Calu3 (cell line): ENCODE measurements at places on chromosomes 2 and 18.
A peak's percentile ranks its signal among the peaks of the same experiment; 100 is the strongest.

DNA sequence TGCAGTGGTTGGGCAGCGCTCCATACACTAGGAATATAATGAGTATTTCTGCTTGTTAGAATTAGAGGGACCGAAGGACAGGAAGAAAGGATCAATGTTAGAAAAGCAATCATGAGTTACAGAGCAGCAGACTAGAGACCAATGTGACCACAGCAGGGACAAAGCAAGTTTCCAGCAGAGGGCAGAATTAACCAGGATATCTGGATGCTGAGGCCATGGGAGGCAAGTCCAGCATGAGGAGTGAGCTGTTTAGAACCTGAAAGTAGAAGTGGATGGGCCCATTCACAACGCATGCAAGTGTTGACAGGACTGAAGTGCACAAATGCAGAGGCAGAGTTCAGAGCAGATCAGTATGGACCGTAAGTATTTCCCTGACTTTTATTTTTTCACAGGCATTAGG, 910.4 kb upstream of the GYPC start:
- peak; percentile 2 for DNase-seq

DNA sequence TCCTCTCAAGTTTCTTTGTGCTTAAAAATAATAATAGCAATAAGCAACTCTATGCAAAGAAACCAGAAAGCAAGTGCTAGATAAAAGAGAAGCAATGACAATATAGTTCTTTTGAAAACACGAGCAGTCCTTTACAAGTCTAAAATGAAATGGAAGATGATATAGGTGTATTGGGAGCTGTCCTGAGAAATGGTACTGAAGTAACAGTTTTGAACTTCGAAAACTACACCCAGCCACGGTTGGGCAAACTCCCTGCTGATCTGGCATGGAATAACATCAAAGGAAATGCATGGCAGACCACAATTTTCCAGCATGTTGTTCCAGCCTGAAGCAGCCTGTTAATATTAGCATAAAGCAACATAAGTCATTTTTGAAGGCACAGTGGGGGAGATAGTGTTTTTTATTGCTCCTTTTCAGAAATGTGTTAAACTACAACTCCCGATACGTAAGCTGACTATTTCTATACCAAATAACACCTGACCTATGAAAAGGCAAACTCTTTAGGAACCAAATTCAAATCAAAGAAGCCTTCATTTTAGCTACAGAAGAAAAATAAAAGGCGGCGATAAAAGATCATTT, 596.1 kb upstream of the KLHL29 start:
- no peak for DNase-seq

DNA sequence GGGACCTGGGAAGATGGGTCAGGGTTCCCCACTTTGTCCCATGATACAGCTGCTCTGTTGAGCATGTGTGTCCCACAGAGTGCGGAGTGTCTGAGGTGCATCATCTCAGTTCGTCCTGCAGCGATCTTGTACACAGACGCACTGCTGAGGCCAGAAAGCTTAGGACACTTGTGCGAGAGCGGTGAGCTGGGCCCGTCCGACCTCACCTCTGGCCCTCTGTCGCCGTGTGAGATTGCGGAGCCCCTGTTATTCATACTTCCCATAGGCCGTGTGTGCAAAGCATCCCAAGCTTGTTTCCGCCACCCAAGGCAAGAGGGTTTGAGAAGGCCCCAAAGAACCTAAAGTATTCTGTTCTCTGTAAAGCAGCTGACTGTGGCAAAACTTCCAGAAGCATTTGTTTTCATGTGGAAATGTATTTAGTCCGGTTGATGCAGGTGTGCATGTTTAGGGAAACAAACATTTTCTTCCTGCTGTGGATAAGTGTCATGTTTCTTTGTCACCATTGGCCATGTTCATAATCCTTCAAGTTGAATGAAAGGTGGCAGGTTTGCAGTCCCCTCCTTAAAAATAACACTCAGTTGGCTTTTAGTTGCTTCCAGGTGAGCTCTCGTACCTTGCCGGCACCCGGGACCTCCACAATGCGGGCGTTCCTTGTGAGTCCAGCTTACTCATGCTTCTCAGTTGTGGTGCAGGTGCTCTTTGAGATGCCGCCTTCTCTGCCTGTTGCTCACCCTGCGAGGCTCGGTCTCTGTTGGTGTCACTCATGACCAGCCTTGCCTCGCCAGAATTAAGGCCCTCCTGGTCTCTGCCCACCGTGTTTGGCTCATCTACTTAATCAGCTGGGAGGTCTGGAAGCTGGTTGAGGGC, 5.3 kb downstream of the AGAP1 start:
- DNase-seq: no peak

DNA sequence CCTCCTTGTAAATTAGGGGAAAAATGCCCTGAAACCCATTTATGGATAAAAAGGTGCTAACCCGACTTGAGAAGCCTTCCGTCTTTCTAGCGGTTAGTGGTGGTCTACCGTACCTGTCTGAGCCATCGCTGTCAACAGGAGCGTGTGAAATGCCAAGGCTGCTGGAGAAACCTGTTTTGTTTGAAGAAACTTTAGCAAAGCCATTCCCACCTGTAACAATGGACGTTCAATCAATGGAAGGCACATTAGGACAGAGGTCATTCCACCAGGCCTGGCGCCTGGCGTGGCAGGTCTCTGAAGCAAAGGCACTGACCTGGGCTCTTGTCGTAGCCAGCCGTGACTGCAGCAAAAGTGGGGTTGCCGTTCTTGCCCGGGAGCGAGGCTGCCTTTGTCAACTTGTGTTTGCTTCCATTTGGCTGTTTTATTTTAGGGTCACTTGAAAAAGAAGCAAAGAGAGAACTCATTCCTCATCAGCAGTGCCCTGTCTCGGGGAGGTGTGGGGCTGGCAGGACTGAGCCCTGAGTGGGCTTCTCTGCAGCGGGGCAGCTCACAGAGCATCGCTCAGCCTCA, 47.2 kb downstream of the ZAP70 start:
- no peak for DNase-seq

GRCh38 chr18:65057439-65058083, 693.3 kb upstream of the CDH7 start:
- DNase-seq: no peak

DNA sequence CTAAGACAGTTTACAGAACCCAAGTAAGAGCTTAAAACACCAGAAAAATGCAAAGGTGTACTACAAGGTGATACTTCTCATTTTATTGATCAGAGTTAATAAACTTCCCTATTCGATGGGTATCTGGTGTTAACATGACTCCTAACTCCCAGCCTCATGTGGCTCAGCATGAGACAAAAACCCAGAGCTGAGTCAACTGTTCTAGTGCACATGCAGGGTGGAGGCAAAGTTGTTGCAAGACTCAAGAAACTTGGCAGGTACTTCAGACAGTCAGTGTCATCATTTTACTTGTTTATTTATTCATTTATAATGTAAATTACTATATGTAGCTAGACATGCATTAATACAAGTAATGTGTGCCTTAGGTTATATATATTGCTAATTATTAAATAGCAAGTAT, 216.6 kb upstream of the DSEL start:
- DNase-seq: no peak

GRCh38 chr18:53101536-53102105, 761.6 kb downstream of the DCC start:
- DNase-seq: no peak

- no peak for DNase-seq
Measured at GRCh38 chr18:3514312-3515216, 64.6 kb downstream of the TGIF1 start.

GRCh38 chr18:12928206-12928605, 19.6 kb upstream of the SEH1L start:
- no peak for DNase-seq

GRCh38 chr2:63710732-63711131, 122.0 kb downstream of the MDH1 start:
- no peak for DNase-seq

- no peak for DNase-seq
Measured at GRCh38 chr2:218214116-218214515, 2.9 kb upstream of the ARPC2 start.

GRCh38 chr2:201840726-201841125, 34.4 kb downstream of the CDK15 start:
- no peak for DNase-seq

DNA sequence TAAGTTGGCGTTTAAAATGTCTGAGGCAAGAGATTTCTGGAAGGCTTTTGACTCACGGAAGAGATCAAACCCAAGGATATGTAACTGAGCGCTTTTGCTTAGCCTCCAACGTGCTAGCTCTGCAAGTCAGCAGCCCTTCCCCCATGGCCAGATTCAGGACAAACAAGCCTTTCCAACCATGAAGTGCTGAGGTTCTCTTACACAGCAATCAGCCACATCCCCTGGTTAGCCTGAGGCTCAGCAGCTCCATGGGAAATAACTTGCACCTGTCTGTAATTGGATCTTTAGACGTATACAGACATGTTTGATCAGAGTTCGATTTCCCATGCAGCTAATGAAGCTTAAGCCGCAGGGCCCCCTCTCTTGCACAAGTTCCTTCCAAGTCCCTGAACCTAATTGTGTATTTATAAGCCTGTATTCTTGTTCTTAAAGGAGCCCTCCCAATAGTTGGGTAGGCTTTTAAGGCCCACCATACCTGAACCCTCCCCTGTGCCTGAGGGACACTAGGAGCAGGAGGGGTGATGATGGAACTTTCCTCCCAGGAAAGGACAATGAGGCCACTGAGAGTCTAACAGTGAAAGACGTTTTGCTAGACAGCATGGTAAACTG, 2.1 kb upstream of the TMEM131 start:
- DNase-seq: no peak
